ENCODE measurements at places on chromosomes 11 and 22. TPM values are rescaled to one million over a fixed set of nuclear protein-coding genes. Genes with fewer than 3 reads are reported as not detected.

DNA sequence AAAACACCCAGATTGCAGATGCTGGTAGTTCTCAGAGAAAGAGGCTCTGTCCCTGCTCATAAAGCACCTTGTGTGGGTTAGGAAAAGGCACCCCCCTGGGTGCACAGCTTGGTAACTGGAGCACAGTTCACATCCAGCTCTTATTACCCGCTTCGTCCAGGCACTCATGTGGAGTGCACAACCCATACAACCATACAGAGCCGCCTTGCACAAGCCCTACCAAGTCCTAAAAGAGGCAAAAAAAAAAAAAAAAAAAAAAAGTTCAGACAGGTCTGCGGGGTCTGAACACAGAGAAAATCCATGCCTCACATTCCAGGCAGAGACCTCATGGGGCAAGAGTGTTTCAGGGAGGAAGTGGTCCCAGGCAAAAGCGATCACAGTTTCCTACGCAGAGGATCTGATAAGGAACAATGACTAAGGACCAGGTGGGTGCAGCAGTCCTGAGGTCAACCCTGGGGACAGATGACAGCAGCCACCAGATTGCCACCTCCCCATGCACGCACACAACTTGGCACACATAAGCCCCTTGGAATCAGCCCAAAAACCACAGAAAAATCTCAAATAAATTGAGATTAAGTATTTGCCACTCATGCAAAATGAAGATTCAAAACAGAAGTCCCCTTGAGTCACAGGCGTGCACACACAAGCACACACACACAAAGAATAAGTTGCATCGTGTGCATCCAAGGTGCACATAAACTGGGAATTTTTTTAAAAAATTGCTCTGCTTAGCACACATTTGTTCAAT is 12.3 kb downstream of the MB start:
- DNase-seq: no peak

- DNase-seq: no peak
Observed at GRCh38 chr11:86069408-86070101, 671 bp upstream of the PICALM start.

The SCUBE2 gene
- total RNA-seq: 7.9 TPM

The CD3E gene
- not detected for total RNA-seq

The ABCC8 gene
- 80.5 TPM for total RNA-seq
